Stimulated activated CD8-positive, alpha-beta memory T cell treated with anti-CD3 and anti-CD28 coated beads, Interleukin-2, amount 100 ng/mL, for 1 hour (primary cell): ENCODE measurements at places on chromosomes 2 and 18.

DNA sequence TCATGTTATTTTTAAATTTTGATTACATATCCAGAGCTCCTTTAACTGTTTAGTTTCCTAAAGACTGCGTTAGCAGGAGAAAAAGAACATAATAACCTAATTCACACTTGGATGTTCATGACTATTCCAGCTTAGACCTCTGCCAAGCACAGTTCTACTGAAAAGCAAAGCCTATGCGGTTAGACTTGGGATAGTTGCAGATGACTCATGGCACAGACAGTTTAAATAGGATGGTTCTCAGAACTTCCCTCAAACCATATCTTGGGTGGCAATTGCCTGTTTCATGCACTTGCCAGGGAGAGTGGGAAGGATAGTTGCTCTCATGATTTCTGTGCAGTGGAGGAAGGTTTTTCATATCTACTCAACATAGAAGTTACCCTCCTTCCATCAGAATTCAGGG is 149.7 kb upstream of the KLHL29 start:
- no peak for DNase-seq

- no peak for DNase-seq
Measured at GRCh38 chr18:49645196-49645595, 83.3 kb downstream of the LIPG start.

GRCh38 chr2:167287212-167287611 is 398.9 kb downstream of the XIRP2 start:
- DNase-seq: no peak

DNA sequence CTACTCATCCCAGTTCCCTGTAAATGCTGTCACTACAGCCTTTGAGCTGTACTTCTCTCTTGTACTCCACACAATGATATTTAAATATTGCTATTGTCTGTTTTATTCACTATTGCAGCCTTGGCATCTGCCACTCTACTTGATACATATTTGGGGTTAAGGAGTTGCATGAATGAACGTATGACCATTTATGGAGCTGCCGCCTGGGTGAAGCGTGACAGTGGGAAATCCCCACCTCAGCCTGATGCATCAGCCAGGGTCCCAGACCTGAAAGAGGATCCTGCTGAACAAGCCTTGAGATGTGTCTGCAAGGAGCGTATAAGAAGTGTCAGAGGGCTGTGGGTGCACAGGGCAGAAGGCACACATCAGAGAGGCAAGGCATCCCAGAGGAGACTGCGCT is 39.1 kb downstream of the MRPL35 start:
- DNase-seq: no peak

DNA sequence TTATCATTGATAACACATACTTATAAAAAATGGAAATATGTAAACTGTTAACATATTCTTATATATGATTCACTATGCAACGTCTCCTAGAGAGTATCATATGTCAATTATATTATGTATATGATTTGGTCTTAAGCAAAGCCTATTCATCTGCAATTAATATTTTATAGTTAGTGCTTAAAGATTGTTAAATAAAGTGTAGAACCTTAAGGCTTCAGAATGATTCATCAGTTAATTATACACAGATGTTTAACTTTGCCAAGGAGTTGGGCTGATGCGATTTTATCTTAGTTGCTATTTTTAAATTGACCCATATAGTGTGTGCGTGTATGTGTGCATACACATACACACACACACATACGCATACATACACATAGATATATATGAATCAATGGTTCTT is 323.1 kb downstream of the RBM43 start:
- DNase-seq: no peak

DNA sequence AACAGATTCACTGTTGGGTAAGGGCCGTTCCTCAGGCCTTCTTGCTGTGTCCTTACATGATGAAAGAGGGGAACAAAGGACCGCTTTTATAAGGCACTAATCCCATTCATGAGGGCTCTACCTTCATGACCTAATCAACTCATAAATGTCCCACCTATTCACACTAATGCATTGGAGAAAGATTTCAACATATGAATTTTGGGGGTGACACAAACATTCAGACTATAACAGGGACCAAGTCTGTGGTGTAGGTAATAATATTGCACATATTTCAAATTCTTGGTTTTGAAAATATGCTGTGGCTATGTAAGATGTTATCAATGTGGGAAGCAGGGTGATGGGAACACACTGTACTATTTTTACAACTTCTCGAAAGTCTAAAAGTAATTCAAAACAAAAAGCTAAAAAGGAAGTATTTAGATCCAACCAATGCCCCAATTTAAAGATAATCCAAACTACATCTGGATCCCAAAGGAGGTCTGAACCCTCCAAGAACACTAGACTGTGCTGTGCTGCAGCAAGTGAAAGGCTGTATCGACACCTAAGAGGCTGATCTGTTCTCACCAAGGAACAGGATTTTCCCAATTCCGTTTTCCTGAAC is 82.4 kb upstream of the TGIF1 start:
- no peak for DNase-seq

DNA sequence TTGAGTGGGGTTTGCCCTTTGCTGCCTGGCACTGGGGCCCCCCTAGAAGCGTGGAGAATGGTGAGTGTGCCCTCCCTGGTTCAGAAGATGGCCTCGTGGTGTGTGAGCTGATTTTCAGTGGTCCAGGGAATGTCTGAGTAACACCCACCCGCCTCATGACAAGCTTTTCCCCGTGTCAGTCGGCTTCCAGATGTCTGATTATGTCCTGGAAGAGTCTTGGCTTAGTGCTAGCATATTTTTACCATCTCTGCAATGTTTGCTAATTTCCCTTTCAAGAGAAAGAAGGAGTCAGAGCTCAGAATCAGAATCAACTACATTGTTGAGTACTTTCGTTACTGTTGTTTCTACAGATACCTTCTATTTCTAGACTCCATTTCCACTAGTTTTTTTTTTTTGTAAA is 214.7 kb downstream of the SEPTIN10 start:
- DNase-seq: no peak

GRCh38 chr2:172736424-172737174 is 954 bp downstream of the RAPGEF4 start:
- DNase-seq: no peak
